ENCODE measurements at places on chromosomes 5 and 9. TPM values are rescaled to one million over a fixed set of nuclear protein-coding genes. Genes with fewer than 3 reads are reported as not detected.

DNA sequence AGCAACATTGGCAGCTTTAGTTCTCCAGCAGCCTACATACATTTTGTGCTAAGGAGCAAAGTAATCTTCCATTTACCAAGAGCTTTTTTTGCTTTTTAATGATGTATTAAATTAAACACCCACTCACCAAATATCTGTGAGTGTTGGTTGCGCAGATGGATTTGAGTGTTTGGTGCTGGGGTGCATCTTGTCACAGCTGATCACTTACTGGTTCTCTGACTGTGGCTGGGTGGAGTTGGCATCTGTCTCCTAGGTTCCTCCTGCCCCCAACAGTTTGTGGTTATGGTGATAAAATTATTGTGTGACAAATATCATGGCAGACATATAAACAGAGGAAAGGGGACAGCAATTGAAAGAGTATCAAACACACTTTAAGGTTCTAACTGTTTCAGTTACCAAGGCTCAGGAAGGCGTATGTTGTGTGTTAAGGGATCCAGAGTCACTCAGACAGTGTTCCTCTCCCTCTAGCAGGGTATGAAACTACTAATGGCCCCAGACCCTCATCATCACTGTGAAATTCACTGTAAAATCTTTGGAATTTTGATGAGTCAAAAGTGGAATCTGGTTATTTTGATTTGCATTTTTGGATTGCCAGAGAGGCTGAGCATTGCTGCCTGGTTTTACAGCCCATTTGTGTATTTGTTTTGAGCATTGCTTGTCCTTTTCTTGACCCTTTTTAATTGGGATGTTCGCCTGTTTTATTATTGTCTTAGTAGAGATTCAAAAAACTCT is 81.7 kb downstream of the PDE8B start:
- H3K27me3 ChIP-seq, result no peaks in the 10 kb centered on the region
- no peaks in the 10 kb centered on the region for H3K4me1 ChIP-seq
- no peak overlapping the region for H3K27ac ChIP-seq
- H3K36me3 ChIP-seq, result no peaks in the 10 kb centered on the region
- DNase-seq, result no peak

DNA sequence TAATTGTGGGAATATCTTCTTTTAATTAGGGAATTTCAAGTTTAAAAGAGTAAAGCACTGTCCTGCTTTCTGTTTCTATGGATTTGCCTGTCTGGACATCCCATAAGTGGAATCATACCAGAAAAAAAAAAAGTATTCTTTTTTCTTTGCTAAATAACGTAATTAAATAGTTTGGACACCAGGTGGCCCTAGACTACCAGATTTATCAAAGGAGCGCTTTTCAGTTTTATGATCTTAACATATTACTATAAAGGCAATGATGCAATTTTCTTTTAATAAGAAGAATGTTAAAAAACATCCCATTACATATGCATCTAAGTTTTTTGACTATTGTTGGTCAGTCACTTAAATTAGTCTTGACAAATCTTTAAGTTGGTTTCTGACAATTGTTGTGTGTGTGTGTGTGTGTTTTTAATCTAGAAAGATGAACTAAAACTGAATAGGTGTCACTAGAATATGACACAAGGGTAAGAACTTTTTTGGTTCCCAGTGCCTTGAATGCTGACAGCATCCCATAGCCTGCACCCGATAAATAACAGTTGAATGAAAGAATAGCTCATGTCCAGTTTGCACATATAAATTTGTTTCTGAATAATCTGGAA is 49.5 kb downstream of the C5orf22 start:
- no peak for DNase-seq
- H3K27ac ChIP-seq, result no peak overlapping the region
- no peaks in the 10 kb centered on the region for H3K27me3 ChIP-seq

- no peak for DNase-seq
- H3K27ac ChIP-seq, result no peak overlapping the region
- no peaks in the 10 kb centered on the region for H3K27me3 ChIP-seq
- no peak overlapping the region for H3K4me3 ChIP-seq
- H3K4me1 ChIP-seq, result no peaks in the 10 kb centered on the region
Observed at GRCh38 chr9:111854799-111855198, 41.8 kb upstream of the UGCG start.

DNA sequence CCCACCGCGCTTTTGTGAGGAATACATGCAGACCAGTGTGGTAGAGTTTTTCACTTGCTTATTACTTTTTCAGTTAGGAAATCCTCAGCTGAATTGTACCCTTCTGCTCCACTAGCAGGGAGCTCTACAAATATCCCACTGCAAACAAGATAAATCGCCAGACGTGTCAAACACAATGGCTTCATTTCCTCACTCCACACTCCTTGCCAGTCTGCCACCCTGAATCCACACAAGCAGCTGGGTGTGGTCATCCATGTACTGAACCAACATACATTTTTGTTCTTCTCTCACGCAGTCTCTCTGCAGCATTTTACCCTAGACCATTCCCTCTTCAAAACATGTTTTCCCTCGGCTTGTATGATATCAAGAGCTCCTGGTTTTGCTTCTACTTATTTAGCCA is 3.7 kb upstream of the ROR2 start:
- H3K4me3 ChIP-seq, result no peak overlapping the region
- H3K36me3 ChIP-seq, result no peaks in the 10 kb centered on the region
- DNase-seq, result no peak

DNA sequence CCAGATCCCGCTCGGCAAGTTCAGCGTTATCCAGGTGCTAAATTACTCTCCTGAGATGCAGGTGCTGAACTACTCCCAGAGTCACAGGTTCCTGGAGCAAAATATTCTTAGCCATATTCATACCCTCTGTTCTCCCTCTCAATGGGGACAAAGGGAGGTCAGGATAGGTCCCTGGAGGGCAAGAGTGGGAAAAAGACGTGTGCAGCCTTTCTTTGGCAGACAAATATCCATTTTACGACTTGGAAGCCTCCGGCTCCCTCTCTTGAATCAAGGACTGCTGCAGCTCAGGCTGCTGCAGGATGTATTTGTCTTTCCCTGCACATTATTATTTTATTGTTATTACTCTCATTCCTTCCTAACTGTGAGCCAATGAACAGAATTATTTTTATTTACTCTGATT is 590.2 kb downstream of the NR2F1-AS1 start:
- no peaks in the 10 kb centered on the region for H3K4me1 ChIP-seq
- H3K4me3 ChIP-seq, result no peak overlapping the region
- DNase-seq, result no peak
- H3K36me3 ChIP-seq, result no peaks in the 10 kb centered on the region
- H3K27ac ChIP-seq, result no peak overlapping the region

- no peak overlapping the region for H3K27ac ChIP-seq
- peak overlapping the region; percentile 84 for H3K4me3 ChIP-seq
- H3K36me3 ChIP-seq, result no peaks in the 10 kb centered on the region
Observed at GRCh38 chr9:74496406-74496805, 729 bp upstream of the RORB start.

GRCh38 chr5:180816608-180817534 is 14.3 kb upstream of the MGAT1 start:
- peaks cover 11% of the 10 kb centered on the region for H3K4me1 ChIP-seq
- no peaks in the 10 kb centered on the region for H3K27me3 ChIP-seq
- no peak overlapping the region for H3K4me3 ChIP-seq
- H3K27ac ChIP-seq, result peak overlapping the region; percentile 46

- H3K36me3 ChIP-seq, result no peaks in the 10 kb centered on the region
- no peak overlapping the region for H3K4me3 ChIP-seq
- DNase-seq, result no peak
- no peaks in the 10 kb centered on the region for H3K4me1 ChIP-seq
- H3K27ac ChIP-seq, result no peak overlapping the region
- H3K27me3 ChIP-seq, result no peaks in the 10 kb centered on the region
Observed at GRCh38 chr5:43802119-43802518, 199.1 kb downstream of the NNT start.

DNA sequence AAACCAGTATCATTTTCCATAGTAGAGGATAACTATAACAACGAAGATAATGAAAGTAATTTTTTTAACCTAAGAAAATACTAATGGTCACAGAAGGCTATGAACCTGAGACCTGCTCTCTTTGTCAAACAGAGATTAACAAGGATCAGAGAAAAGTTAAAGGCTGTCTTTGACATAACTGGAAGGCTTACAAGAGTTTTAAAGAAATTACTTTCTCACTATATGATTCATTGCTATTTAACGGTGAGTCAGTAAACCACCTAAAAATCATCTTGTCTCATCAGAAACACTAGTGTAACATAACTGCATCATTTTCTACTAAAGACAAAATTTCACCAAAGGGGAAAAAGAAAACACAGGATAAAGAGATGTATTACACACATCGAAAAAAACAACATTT is 19.3 kb downstream of the MLANA start:
- no peak overlapping the region for H3K27ac ChIP-seq
- no peaks in the 10 kb centered on the region for H3K27me3 ChIP-seq
- H3K36me3 ChIP-seq, result no peaks in the 10 kb centered on the region

DNA sequence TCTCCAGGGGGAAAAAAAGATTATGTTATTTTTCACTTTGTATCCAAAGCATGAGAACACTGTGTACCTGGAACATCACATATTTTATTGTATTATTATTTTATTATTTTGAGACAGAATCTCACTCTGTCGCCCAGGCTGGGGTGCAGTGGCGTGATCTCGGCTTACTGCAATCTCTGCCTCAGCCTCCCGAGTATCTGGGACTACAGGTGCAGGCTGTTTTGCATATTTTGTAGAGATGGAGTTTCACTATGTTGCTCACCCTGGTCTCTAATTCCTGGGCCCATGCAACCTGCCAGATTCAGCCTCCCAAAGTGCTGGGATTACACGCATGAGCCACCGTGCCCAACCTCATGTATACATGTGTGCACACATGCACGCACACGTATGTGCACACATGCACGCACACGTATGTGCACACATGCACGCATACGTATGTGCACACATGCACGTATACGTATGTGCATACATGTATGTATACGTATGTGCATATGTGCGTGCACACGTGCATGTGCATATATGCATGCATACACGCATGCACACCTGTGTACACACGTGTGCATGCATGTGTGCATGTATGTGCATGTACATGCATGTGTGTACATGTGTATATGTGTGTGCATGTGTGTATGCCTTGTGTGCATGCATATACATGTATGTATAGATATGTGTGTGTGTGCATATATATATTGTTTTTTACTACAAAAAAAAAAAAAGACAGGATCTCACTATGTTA is 9.5 kb upstream of the UGCG start:
- no peaks in the 10 kb centered on the region for H3K36me3 ChIP-seq
- no peaks in the 10 kb centered on the region for H3K4me1 ChIP-seq
- no peak overlapping the region for H3K4me3 ChIP-seq
- DNase-seq, result no peak
- no peaks in the 10 kb centered on the region for H3K27me3 ChIP-seq
- no peak overlapping the region for H3K27ac ChIP-seq

GRCh38 chr5:133440467-133441115 is 171.8 kb downstream of the FSTL4 start:
- no peaks in the 10 kb centered on the region for H3K27me3 ChIP-seq
- H3K4me3 ChIP-seq, result no peak overlapping the region
- DNase-seq, result no peak
- no peak overlapping the region for H3K27ac ChIP-seq

DNA sequence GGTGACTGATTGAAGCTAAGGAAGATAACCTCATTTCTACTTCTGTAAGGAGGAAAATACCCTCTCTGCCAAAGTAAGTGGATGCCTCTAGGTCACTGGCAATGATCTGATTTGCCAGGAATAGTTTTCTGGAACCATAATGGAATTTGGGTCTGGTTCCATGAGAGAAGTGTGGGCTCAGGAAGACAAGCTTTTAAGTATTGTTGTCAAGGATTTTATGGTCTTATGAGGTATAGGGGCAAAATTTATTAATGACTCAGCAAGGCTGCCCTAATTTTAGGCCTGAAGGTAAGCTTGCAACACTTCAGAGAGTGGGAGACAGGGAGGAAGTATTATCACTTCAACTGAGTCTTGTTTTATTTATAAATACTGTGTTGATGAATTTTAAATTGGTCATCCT is 322.6 kb upstream of the ACTBL2 start:
- no peak overlapping the region for H3K4me3 ChIP-seq
- H3K27ac ChIP-seq, result no peak overlapping the region
- H3K4me1 ChIP-seq, result peaks cover 11% of the 10 kb centered on the region
- no peaks in the 10 kb centered on the region for H3K36me3 ChIP-seq
- H3K27me3 ChIP-seq, result no peaks in the 10 kb centered on the region
- no peak for DNase-seq

DNA sequence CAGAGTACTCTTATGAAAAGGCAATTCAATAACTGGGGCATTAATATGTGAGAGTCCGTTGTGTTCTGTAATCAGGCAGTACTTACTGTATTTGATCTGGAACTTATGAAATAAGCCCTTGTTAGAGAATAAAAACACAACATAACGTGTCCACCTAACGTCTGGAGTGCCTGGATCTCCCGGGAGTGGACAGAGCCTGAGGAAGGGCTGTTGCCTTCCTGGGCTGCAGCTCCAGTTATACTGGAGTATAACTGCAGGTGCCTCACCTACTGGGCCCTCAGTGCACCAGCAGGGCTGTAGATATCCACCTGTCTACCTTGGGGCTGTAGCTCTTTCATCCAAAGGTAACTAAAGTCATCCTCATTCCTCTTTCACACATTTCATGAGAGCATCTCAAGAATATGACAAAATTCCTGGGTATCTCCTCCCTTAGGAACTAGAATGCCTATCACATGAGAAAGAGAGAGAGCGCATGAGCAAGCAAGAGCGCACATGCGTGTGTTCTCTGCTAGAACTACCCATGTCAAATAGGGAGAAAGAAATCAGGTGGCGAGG is 200.1 kb downstream of the GAPVD1 start:
- H3K27me3 ChIP-seq, result no peaks in the 10 kb centered on the region
- DNase-seq, result no peak
- H3K4me1 ChIP-seq, result peaks cover 17% of the 10 kb centered on the region
- no peaks in the 10 kb centered on the region for H3K36me3 ChIP-seq
- no peak overlapping the region for H3K27ac ChIP-seq

GRCh38 chr5:157860898-157861890 is 2.2 kb upstream of the CLINT1 start:
- DNase-seq, result no peak
- H3K4me1 ChIP-seq, result peaks cover 19% of the 10 kb centered on the region
- no peak overlapping the region for H3K27ac ChIP-seq
- no peaks in the 10 kb centered on the region for H3K36me3 ChIP-seq
- H3K27me3 ChIP-seq, result no peaks in the 10 kb centered on the region

DNA sequence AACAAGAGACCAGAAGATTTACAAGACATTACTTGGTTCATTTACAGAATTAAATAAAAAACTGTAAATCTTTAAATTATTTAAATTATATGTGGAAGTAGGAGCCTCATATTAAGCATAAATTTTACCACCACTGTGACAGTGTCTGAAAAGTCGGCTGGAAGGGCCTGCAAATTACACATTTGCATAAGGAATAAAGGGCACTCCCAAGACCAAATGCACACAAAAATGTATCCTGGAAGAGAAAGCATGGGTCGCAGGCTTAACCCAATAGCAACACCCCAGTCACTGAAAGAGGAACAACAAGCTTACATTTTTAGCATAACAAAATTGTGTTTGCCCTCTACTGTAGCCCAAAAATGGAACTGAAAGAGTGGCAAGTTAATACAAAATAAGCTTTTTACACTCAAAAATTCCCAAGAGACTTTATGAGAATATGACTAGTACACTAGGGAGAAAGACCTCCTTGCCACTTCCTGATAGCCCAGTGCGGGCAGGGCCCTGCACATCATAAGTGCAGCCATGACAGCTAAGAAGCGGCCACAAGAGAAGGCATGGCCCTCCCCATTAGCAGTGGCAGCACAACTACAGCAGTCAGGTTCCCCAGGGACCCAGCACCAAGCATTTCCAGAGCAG is 482.0 kb downstream of the DTWD2 start:
- no peak for DNase-seq
- no peaks in the 10 kb centered on the region for H3K4me1 ChIP-seq
- H3K36me3 ChIP-seq, result no peaks in the 10 kb centered on the region
- no peak overlapping the region for H3K4me3 ChIP-seq
- no peaks in the 10 kb centered on the region for H3K27me3 ChIP-seq
- no peak overlapping the region for H3K27ac ChIP-seq

DBH gene
- total RNA-seq, result not detected

TLX3 gene
- total RNA-seq, result not detected

PSAT1 gene
- 1.6 TPM for total RNA-seq
